Bronchial smooth muscle cell (primary cell): ENCODE measurements at places on chromosomes 2 and 18. TPM values are rescaled to one million over a fixed set of nuclear protein-coding genes. Genes with fewer than 3 reads are reported as not detected.

AOX1 gene
- 8.9 and 19.4 TPM in 2 replicates for total RNA-seq

UGT1A8 gene
- not detected in 2 replicates for total RNA-seq

TUBB8B gene
- not detected in 2 replicates for total RNA-seq

CDH20 gene
- total RNA-seq = under 0.01 TPM in 1 of 2 replicates, not detected in the other

BBS5 gene
- total RNA-seq = 5.7 and 6.4 TPM in 2 replicates
